ENCODE measurements at places on chromosomes 7 and 10. TPM values are rescaled to one million over a fixed set of nuclear protein-coding genes. Genes with fewer than 3 reads are reported as not detected.

The CDC14C gene
- polyA plus RNA-seq: not detected

GRCh38 chr7:43565786-43566185 lies 17.1 kb upstream of the STK17A start:
- H3K27me3 ChIP-seq: peaks cover 21% of the 10 kb centered on the region
- H3K4me3 ChIP-seq: no peak overlapping the region
- no peaks in the 10 kb centered on the region for H3K36me3 ChIP-seq

GRCh38 chr7:1966631-1967200 lies 266.0 kb downstream of the MAD1L1 start:
- H3K27ac ChIP-seq: peak overlapping the region; percentile 98
- peaks cover 28% of the 10 kb centered on the region for H3K4me1 ChIP-seq
- DNase-seq: no peak
- no peaks in the 10 kb centered on the region for H3K27me3 ChIP-seq
- peak overlapping the region; percentile 58 for H3K4me3 ChIP-seq

DNA sequence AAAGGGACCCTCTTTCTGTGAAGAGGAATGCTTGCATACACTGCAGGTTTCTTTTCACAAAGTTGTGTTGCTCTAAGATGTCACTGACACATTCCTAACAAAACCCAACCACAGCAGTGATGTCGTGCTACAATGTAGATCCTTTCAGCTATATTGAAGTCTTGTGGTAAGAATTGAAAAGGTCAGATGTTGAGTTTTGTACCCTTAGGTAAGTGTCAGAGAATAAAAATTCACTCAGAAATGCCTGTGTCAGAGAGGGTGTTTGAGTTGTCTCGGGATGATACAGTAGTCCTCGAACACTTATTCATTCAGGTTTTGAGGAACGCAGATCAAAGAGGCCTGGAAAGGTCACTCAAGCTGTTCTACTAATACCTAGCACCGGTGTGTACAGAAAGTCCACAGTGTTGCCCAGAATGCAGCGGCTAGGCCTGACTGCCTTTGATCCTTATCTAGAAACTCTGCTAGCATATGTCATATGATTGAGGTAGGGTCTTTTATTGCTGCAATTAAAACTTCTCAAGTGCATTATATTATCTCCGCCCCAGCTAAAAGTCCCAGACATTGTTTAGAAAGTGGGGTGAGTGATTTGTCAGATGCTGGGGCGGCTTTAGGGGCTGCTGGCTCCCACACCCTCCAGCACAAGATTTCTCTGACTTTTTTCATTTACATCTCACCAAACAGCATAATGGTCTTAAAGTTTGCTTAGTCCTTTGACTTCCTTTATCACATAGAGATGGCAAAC lies 26.0 kb downstream of the RNF32 start:
- no peak for DNase-seq
- no peak overlapping the region for H3K27ac ChIP-seq
- no peaks in the 10 kb centered on the region for H3K4me1 ChIP-seq
- H3K36me3 ChIP-seq: peaks cover 18% of the 10 kb centered on the region

DNA sequence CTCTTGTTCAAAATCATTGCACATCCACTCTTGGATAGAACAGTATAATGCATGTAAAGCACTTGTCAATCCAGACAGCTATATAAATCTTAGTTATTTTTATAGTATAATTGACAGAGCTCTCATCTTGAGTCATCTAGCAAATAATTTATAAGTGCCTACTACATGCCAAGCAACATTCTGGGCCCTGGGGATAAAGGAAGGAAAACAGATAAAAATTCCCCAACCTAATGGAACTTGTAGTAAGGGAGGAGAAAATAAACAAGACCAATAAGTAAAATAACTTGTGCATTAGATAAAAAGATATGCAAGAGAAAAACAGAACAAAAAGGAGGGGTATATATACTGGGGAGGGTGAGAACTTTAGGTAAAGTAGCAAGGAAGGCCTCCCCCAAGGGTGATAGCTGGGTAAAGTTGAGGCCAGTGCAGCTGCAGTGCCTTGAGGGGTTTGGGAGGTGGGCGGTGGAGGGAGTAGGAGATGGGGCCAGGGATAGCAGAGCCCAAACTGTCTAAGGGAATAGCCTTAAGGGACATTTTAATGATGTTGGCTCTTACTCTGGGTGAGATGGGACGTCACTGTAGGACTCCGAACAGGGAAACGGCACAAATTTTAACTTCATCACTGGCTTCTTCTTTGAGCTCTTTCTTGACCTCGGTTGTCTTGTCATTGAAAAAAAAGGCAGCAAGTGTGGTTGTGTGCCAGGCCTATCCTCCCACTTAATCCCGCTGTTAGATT lies 79.3 kb upstream of the SEC61G start:
- H3K27ac ChIP-seq: no peak overlapping the region
- H3K36me3 ChIP-seq: no peaks in the 10 kb centered on the region
- DNase-seq: no peak
- no peaks in the 10 kb centered on the region for H3K4me1 ChIP-seq

DNA sequence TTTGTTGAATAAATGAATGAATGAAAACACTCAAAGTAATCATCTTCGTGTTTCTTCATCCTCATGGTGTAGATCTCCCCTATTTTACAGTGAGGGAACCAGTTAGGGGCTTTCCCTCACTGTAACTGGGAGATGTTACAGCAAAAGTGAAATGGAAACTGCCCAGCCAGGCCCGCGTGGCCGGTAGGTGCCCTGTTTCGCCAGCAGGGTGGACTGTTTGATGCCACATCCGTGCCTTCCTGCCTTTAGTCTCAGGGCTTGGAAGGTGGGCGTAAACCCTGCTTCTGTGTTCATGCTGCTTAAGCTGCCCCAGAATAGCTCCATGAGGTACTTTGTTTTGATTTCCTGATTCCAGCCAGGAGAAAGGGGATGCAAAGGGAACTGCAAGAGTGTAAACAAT lies 268.8 kb downstream of the PLXNA4 start:
- peaks cover 14% of the 10 kb centered on the region for H3K27me3 ChIP-seq
- H3K4me1 ChIP-seq: no peaks in the 10 kb centered on the region
- H3K36me3 ChIP-seq: no peaks in the 10 kb centered on the region
- no peak overlapping the region for H3K4me3 ChIP-seq

The SPDYE5 gene
- polyA plus RNA-seq: 0.14 TPM

The CCDC201 gene
- polyA plus RNA-seq: not detected

DNA sequence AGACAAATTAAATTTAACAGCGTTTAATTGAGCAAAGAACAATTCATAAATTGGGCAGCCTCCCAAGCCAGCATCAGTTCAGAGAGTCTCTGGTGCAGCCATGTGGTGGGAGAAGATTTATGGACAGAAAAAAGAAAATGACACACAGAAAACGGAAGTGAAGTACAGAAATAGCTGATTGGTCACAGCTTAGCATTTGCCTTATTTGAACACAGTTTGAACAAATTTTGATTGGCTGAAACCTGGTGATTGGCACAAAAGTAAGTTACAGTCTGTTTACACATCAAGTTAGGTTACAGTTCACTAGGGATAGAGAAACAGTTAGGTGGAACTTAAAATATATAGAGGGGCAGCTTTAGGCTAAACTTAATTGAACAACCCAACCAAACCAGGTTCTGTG lies 720.1 kb downstream of the TYW1 start:
- H3K4me1 ChIP-seq: no peaks in the 10 kb centered on the region
- H3K27me3 ChIP-seq: no peaks in the 10 kb centered on the region
- DNase-seq: no peak
- no peak overlapping the region for H3K27ac ChIP-seq

DNA sequence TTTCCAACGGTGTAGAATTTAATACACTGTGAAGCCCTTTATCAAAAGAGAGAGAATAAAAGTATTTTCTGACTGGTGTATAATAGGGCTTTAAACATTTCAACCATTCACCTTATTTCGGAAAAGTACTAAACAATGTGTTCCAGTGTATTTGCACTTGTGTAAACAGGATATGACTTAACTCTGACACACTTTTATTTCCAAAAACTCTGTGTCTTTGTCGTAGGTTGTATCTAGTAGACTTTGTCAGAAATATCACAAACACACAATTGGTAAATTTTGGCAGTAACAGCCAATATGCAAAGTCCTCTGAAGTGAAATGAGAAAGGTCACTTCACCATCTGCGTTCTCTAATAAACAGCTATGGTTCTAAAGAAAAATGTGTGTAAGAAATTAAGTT lies 10.3 kb upstream of the TSPAN13 start:
- no peak overlapping the region for H3K4me3 ChIP-seq
- no peaks in the 10 kb centered on the region for H3K36me3 ChIP-seq
- DNase-seq: no peak
- H3K27ac ChIP-seq: no peak overlapping the region
- no peaks in the 10 kb centered on the region for H3K27me3 ChIP-seq

The ERVW-1 gene
- not detected for polyA plus RNA-seq

DNA sequence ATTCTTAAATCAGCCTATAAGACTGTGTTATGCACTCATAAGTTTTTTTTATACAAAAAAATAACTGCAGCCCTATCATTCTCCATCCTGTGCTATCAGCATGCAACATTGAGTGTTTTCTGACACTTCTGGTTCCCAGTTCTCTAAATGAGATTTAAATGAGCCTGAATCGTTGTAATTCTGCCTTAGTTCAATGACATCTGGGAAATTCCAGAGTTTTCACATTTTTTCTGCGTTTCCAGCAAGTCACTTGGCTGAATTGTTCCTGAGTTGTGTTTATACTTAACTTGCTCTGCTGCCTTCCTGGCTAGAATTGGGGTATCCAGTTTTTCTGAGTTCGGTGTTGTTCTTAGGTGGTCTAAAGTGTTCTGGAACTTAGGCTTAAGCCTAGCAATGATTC lies 636.1 kb upstream of the FZD8 start:
- no peak overlapping the region for H3K27ac ChIP-seq
- H3K36me3 ChIP-seq: no peaks in the 10 kb centered on the region
- no peak overlapping the region for H3K4me3 ChIP-seq
- no peak for DNase-seq

DNA sequence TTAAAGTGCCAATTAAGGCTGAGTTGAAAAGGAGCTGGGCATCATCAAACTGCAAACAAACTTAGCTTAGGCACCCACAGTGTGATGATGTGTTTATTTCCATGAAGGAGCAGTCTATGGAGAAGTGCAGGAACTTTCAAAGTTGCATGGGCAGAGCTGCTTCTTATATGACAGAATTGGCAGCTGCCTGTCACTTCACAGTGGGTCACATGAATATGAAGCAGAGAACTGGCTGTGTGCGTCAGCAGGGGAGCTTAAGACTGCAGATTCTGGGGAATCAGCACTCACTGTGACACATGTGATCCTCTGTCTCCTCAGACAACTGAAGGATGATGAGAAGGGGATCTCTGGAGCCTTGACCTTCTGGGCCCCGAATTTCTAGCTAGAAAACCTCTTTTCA lies 36.6 kb downstream of the RBM28 start:
- H3K27me3 ChIP-seq: no peaks in the 10 kb centered on the region
- no peak overlapping the region for H3K27ac ChIP-seq
- no peak for DNase-seq
- H3K4me1 ChIP-seq: no peaks in the 10 kb centered on the region

GRCh38 chr10:127964621-127965020 lies 57.7 kb downstream of the PTPRE start:
- H3K27me3 ChIP-seq: peaks cover 30% of the 10 kb centered on the region
- no peaks in the 10 kb centered on the region for H3K4me1 ChIP-seq
- no peak overlapping the region for H3K27ac ChIP-seq

DNA sequence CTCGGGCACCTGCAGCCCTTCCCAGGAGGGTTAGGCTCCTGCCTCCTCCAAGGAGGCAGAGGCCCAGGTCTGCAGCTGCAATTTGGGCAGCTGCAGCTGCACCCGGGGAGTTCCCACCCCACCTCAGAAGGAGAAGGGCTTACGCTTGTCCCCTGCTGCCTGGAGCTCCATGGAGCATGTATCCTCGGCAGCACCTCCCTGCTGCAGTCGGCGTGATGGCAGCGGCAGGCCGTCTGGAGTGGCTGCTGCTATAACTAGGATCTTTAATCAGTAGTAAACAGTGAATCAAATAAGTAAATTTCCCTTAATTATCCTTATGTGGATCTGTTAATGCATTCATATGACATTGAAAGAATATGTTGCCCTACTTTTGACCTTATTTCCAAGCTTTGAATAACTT lies 167.0 kb downstream of the PON1 start:
- no peaks in the 10 kb centered on the region for H3K4me1 ChIP-seq
- no peak overlapping the region for H3K4me3 ChIP-seq
- H3K27me3 ChIP-seq: no peaks in the 10 kb centered on the region
- no peaks in the 10 kb centered on the region for H3K36me3 ChIP-seq
- H3K27ac ChIP-seq: no peak overlapping the region

The ICA1 gene
- not detected for polyA plus RNA-seq

DNA sequence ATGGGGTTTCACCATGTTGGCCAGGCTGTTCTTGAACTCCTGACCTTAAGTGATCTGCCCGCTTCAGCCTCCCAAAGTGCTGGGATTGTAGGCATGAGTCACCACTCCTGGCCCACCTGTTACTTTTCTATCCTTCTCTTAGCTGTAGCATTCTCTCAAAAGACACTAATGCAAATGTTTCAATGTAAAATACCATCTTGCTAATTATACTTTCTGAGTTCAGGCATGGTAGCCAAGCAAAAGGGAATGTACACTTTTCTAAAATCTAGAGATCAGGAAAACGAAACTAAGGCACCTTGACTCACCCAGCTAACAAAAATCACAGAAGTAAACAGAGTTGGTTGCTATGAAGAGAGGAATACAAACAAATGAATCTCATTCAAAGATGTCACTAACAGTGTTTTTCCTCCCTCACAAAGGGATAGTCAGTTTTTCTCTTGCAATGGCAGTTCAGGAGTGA lies 401.0 kb upstream of the NRP1 start:
- H3K36me3 ChIP-seq: no peaks in the 10 kb centered on the region
- H3K27me3 ChIP-seq: no peaks in the 10 kb centered on the region
- no peak overlapping the region for H3K4me3 ChIP-seq
- no peak for DNase-seq

GRCh38 chr10:85868627-85869499 lies 497.7 kb downstream of the GRID1 start:
- no peak overlapping the region for H3K4me3 ChIP-seq
- H3K27ac ChIP-seq: no peak overlapping the region
- peaks cover 56% of the 10 kb centered on the region for H3K27me3 ChIP-seq

DNA sequence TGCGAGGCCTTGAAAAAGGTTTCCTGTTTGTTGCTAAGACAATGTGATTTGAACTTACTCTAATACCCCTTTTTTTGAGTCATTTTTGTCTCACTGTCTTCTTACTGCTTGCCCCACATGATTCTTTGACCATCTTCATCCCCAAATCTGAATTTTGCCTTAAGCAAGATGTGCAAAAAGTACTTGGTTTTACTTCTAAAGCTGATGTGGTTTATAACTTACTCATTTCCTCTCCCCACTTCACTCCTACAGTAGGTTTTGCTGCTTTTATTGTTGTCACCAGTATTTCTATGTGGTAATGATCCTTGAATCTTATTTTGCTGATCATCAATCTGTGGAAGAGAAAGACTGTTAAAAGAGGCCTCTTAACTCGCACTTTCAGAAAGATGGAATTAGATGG lies 396.4 kb downstream of the SDK1 start:
- no peak for DNase-seq
- peaks cover 23% of the 10 kb centered on the region for H3K27me3 ChIP-seq
- no peaks in the 10 kb centered on the region for H3K36me3 ChIP-seq

GRCh38 chr10:100737355-100738054 lies 7.9 kb upstream of the PAX2 start:
- H3K27ac ChIP-seq: no peak overlapping the region
- H3K27me3 ChIP-seq: peaks cover 67% of the 10 kb centered on the region
- peak overlapping the region; percentile 82 for H3K4me3 ChIP-seq
- peaks cover 5% of the 10 kb centered on the region for H3K36me3 ChIP-seq
- DNase-seq: no peak
- peaks cover 52% of the 10 kb centered on the region for H3K4me1 ChIP-seq

- H3K4me3 ChIP-seq: no peak overlapping the region
- H3K27me3 ChIP-seq: no peaks in the 10 kb centered on the region
- no peak for DNase-seq
- H3K4me1 ChIP-seq: no peaks in the 10 kb centered on the region
- no peak overlapping the region for H3K27ac ChIP-seq
Observed at GRCh38 chr10:132743925-132744490, 41.9 kb downstream of the NKX6-2 start.

GRCh38 chr7:99141334-99141733 lies 2.6 kb downstream of the SMURF1 start:
- peak overlapping the region; percentile 87 for H3K27ac ChIP-seq
- H3K36me3 ChIP-seq: no peaks in the 10 kb centered on the region
- no peak for DNase-seq
- H3K4me3 ChIP-seq: no peak overlapping the region
- H3K27me3 ChIP-seq: no peaks in the 10 kb centered on the region
